Activated CD4-positive, CD25-positive, alpha-beta regulatory T cell treated with anti-CD3 and anti-CD28 coated beads, Interleukin-2, amount 50 U/mL, for 24 hours (primary cell): ENCODE measurements at places on chromosomes 1 and 21.
A peak's percentile ranks its signal among the peaks of the same experiment; 100 is the strongest.

- no peak for ATAC-seq
Measured at GRCh38 chr1:93124556-93125355, 45.7 kb downstream of the MTF2 start.

DNA sequence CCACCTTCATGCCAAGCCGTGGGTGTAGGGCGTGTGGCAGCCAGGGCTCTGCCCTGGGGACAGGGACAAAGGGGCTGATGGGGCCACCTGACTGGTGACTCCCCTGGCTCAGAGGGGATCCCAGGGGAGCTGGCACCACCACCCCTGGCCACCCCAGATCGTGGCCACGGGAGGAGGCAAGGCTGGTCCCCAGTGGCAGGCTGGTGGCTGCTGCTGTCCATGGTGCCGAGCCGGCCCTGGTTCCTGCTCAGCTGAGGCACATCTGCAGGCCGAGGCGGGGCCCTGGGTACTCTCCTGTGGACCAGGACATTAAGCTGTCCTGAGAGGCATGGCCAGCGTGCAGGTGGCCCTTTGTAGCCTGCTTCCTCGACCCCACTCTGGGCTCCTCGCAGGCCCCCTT lies 6.5 kb downstream of the PLCH2 start:
- ATAC-seq, result no peak

DNA sequence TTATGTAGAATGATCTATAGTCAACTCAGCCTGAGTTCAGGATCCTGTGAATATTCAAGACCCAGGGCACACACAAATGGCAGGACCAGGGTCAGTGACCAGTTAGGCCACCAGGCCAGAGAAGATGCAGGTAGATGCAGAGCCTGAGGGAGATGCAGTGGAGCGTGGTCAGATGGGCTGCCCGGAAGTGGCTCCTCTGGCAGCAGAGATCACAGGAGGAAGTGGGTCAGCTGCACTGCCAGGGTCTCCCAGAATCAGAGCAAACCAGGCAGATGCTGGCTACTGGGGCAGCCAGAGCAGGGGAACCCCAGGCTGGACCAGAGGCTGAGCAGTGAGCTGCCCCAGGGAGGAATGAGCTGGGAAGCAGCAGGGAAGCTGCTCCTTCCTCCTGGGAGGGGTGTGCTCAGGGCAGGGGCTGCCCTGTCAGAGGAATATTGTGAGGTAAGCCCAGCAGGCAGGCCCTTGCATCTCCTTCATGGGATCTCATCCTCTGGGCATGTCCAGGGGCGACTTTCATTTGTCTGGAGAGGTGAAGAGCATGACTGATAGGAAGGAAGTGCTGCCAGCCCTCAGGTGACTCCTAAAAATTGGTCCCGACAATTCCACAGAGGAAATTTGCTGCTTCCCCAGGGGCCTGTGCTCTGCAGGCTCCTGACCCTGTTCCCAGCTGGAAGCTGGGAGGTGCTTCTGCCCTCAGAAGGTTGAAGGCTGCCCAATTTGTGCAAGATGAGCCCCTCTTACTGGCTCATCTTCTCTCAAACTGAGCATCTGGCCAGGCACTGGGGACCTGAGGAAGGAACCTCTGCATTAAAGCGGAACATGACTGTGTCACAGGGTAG lies 49.3 kb downstream of the STUM start:
- no peak for ATAC-seq

GRCh38 chr1:27241677-27242076 lies 7.2 kb downstream of the WDTC1 start:
- ATAC-seq, result no peak

GRCh38 chr1:113390871-113391648 lies 745 bp downstream of the MAGI3 start:
- ATAC-seq, result peak; percentile 6

GRCh38 chr1:151944857-151945575 lies 35.7 kb upstream of the THEM4 start:
- no peak for ATAC-seq

GRCh38 chr1:35454176-35454575 lies 103.0 kb downstream of the KIAA0319L start:
- no peak for ATAC-seq

DNA sequence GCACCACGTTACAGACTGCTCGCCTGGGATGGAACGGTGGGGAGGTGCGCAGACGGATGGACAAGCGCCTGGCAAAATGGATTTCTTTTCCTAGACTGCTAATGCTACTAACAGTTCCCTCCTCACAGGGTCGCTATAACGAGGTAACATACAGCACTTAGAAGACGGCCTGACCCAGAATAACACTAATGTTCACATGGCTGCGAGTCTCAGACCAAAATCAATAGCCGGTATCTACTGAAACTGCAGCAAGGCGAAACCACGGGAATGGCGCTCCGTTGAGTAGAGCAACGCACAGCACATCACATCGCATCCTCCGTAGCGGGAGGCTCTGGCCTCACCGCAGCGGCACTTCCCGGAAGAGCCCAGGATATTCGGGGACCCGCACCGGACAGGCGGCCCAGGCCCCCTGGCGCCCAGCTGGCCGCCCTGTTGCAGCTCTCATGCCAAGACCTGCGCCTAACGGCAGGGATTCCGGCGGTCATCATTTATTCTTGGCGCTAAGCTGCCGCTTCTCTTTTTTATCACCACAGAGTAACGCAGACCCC lies 46.6 kb downstream of the VPS26C start:
- ATAC-seq, result peak; percentile 18

DNA sequence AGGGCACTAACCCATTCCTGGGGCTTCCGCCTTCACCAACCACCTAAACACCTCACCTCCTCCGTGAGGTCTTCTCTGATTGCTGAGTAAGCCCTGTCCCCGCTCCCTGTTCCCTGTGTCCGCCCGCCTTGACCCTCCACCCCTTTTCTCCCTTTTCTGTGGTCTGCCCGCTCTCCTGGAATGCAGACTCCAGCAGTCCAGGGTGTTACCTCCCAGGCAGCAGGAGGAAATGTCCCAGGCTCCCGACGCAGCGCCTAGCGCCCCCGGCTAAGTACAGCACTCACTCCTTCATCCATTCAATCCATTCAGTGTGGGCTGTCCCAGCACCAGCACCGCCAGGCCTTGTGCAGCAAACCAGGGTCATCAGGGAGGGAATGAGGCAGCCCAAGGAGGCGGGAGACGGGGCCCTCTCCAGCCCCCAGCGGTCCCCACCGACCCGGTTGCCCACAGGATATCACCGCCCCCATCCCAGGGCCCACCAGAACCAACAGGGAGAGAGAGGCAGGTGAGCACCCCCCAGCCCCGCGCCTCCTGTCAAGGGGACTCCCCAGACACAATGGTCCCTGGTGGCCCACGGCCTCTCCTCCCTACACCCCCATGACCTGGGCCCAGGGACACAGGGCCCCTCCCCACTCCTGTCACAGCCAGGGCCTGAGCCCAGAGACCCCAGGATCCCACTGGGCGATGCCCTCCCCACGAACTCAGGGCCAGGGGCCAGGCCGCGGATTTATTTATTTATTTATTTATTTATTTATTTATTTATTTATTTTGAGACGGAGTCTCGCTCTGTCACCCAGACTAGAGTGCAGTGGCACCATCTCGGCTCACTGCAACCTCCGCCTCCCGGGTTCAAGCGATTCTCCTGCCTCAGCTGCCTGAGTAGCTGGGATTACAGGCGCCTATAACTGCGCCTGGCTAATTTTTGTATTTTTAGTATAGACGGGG lies 10.2 kb downstream of the TNFRSF14 start:
- ATAC-seq, result no peak

DNA sequence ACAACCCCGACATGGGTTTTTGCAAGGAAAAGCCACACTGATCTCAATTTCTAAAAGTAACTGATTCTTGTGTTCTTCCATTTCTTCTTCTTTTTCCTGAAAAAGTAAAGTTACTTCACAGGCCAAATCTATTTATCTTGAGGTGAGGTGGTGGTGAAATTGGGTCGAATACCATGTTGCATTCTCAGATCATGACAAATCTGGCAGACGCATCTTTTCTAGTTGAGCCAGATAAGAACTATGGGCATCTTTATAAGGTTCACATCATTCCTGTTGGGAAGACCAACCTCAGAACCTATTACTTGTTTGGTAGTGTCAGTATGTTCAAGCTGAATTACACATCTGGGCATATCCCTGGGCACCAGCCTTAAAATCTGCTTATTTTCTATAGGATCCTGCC lies 78.6 kb upstream of the USP25 start:
- no peak for ATAC-seq

DNA sequence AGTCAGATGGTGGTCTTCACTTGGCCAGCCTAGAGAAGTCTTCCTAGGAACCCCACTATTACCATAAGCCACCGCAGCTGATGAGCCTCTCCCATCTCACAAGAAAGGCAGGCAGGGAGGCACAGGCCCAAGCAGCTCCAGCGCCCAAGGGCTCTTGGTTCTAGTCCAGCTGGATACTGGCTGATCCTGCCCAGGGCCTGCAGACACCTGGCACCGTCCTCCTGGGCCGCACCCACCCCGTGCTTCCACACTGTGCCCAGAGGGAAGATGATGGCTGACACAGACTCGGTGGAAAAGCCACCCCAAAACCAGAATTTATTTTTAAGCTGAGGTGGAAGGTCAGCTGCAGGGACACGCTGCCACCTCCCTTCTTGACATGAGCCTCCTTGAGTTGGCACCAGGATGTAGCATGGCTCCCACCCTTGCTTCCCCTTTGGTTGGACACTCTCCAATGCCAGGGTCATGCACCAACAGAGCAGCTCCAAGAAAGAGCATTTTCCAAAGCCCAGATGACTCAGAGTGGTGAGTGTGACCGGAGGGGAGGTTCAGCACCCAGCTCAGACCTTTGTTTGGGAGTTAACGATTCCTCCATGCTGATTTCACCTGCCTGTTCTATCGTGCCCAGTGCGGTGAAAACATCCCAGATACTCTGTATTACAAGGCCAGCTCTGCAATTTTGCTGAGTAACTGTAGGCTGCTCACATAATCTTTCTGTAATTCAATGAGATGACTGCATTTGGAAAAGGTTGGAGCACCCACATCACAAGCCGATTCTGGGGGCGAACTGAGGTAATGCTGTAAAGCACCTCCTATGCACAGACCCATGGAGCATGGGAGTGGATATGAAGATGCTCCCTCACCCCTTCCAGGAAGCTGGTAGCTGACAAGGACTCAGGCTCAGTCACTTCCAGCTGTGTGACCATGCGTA lies 63.1 kb upstream of the SLC2A1 start:
- no peak for ATAC-seq

GRCh38 chr1:67683766-67684525 lies 1.1 kb upstream of the GADD45A start:
- peak; percentile 33 for ATAC-seq

DNA sequence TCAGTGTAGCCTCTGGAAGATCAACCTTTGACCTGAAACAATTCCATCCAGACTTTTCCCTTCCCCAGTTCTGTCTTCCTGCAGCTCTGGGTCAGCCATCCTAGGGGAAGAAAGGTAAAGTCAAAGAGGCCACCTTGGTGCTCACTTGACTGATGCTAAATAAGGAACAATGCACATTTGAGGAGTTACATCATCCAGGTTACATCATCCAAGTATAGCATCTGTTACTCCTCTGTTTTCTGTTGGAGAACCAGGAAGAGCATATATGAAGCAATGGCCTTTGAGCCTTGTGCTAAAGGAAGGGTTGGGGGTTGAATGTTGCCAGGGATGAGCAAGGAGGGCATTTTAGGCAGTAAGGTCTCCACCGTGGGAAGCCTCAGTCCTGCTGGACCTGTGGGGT lies 3.1 kb upstream of the DSCAM start:
- no peak for ATAC-seq

GRCh38 chr21:41677671-41678015 lies 89.2 kb downstream of the RIPK4 start:
- ATAC-seq, result no peak

- no peak for ATAC-seq
Measured at GRCh38 chr1:27646676-27647075, 11.7 kb upstream of the FGR start.

- no peak for ATAC-seq
Measured at GRCh38 chr1:54982739-54983138, 2.3 kb downstream of the TMEM61 start.
